ENCODE measurements at places on chromosomes 7 and 10.
A peak's percentile ranks its signal among the peaks of the same experiment; 100 is the strongest.

GRCh38 chr7:8152489-8153192 is 109.3 kb downstream of the ICA1 start:
- H3K4me1 ChIP-seq = no peaks in the 10 kb centered on the region
- H3K27ac ChIP-seq = no peak overlapping the region
- H3K4me3 ChIP-seq = no peak overlapping the region
- no peaks in the 10 kb centered on the region for H3K27me3 ChIP-seq

DNA sequence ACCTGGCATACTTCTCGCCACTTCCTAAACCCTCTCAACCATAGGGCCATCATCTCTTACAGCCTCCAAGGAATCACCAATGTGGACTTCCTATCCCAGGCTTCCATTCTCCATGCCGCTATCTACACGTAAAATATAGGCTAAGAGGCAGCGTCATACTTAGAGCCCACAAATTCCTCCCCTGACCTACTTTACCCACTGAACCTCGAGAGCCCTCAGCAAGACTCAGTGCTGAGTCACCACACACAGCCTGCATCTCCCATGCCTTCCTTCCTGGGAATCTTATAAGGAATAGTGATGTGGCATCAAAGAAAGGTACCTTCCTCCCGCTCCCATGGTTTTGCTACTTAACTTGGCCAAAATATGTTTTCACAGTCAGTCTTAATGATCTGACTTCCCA is 435.6 kb upstream of the NFE2L3 start:
- H3K4me3 ChIP-seq = no peak overlapping the region
- no peaks in the 10 kb centered on the region for H3K4me1 ChIP-seq
- DNase-seq = no peak
- H3K27ac ChIP-seq = no peak overlapping the region
- no peaks in the 10 kb centered on the region for H3K36me3 ChIP-seq

DNA sequence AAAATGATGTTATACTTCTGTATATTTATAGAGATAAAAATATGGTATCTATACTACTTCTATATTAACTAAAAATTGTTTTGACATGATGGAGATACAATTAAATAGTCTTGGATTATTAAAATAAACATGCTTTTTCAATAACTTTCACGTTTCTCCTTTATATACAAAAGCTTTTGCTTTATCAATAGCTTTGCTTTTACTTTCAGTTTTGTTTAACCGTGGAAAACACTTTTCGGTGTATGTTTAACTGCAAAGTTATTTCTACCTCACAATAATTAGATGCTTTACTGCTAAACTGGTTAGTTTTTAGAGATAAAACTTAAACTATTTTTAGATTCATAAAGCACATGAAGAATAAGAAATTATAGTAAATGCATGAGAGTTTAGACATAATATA is 432.1 kb upstream of the PCDH15 start:
- H3K4me1 ChIP-seq = no peaks in the 10 kb centered on the region
- no peak overlapping the region for H3K27ac ChIP-seq
- no peaks in the 10 kb centered on the region for H3K27me3 ChIP-seq
- no peaks in the 10 kb centered on the region for H3K36me3 ChIP-seq

GRCh38 chr10:31604096-31604495 is 285.1 kb downstream of the ZEB1 start:
- H3K27me3 ChIP-seq = no peaks in the 10 kb centered on the region
- H3K36me3 ChIP-seq = no peaks in the 10 kb centered on the region
- peak overlapping the region; percentile 45 for H3K4me3 ChIP-seq
- DNase-seq = no peak
- peak overlapping the region; percentile 78 for H3K27ac ChIP-seq
- no peaks in the 10 kb centered on the region for H3K4me1 ChIP-seq

GRCh38 chr10:112562809-112563663 is 116.0 kb downstream of the VTI1A start:
- no peak for DNase-seq
- no peaks in the 10 kb centered on the region for H3K4me1 ChIP-seq
- no peak overlapping the region for H3K4me3 ChIP-seq
- H3K27ac ChIP-seq = no peak overlapping the region

DNA sequence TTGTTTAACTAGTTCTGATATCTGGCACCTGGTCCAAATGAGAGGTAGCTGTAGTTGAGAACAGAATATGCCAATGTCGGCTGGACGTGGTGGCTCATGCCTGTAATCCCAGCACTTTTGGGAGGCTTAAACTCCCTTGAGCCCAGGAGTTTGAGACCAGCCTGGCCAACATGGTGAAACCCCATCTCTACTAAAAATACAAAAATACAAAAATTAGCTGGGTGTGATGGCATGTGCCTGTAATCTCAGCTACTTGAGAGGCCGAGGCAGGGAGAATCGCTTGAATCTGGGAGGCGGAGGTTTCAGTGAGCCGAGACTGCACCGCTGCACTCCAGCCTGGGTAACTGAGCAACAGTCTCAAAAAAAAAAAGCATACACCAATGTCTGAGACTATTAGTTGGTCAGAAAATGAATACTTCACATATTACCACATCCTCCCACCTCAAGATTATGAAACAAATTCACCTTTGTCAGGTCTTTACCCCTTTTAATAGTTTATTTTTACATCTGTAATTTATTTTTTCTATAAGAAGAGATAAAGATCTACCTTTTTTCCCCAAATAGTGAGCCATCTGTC is 38.8 kb downstream of the EPC1 start:
- no peaks in the 10 kb centered on the region for H3K27me3 ChIP-seq
- H3K27ac ChIP-seq = no peak overlapping the region
- no peak for DNase-seq

DNA sequence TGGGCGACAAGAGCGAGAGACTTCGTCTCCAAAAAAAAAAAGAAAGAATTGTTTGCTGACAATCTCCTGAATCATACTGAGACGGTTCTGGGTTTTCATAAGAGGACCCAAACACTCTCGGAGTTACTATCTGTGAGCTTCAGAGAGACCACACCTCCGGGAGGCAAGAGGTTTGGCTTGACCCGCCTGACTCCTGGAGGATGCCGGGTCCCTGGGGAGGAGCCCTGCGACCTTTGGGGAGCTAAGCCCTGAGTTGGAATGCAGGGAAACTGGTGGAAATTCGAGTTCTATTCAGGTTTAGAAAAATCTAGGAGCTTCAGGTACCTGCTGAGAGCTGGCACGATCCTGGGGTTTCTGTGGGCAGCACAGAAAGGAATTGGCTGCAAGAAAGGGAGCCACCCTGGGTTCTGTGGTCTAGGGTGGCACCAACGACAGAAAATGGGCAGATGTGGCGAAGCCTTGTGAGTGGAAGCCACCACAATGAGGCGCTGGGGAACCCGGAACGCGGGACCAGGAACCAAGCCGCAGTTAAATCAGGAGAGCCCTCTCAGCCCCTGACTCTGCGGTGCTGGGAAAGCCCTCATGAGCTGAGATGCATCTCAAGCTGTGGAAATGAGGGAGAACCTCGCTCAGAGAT is 21.9 kb upstream of the GATAD1 start:
- no peak overlapping the region for H3K27ac ChIP-seq
- no peaks in the 10 kb centered on the region for H3K36me3 ChIP-seq
- no peaks in the 10 kb centered on the region for H3K4me1 ChIP-seq

- H3K4me1 ChIP-seq = peaks cover 13% of the 10 kb centered on the region
- H3K27me3 ChIP-seq = no peaks in the 10 kb centered on the region
- DNase-seq = no peak
These were observed 183.1 kb downstream of the CHN2 start for GRCh38 chr7:29377718-29378117.

GRCh38 chr7:104431930-104432329 is 103.5 kb downstream of the LHFPL3 start:
- H3K27ac ChIP-seq = no peak overlapping the region
- H3K4me3 ChIP-seq = no peak overlapping the region
- H3K4me1 ChIP-seq = no peaks in the 10 kb centered on the region
- DNase-seq = no peak
- no peaks in the 10 kb centered on the region for H3K27me3 ChIP-seq

GRCh38 chr7:64999165-65000004 is 7.1 kb downstream of the ERV3-1 start:
- peaks cover 8% of the 10 kb centered on the region for H3K36me3 ChIP-seq
- H3K27me3 ChIP-seq = no peaks in the 10 kb centered on the region
- no peaks in the 10 kb centered on the region for H3K4me1 ChIP-seq
- H3K4me3 ChIP-seq = no peak overlapping the region
- DNase-seq = no peak
- no peak overlapping the region for H3K27ac ChIP-seq

GRCh38 chr10:86177537-86178155 is 188.9 kb downstream of the GRID1 start:
- no peaks in the 10 kb centered on the region for H3K4me1 ChIP-seq
- H3K27me3 ChIP-seq = no peaks in the 10 kb centered on the region
- H3K27ac ChIP-seq = no peak overlapping the region
- no peaks in the 10 kb centered on the region for H3K36me3 ChIP-seq
- no peak for DNase-seq
- no peak overlapping the region for H3K4me3 ChIP-seq

- H3K27ac ChIP-seq = no peak overlapping the region
- no peaks in the 10 kb centered on the region for H3K27me3 ChIP-seq
- no peak for DNase-seq
- H3K4me3 ChIP-seq = no peak overlapping the region
- no peaks in the 10 kb centered on the region for H3K4me1 ChIP-seq
- H3K36me3 ChIP-seq = no peaks in the 10 kb centered on the region
These were observed 45.6 kb upstream of the SCIN start for GRCh38 chr7:12524794-12525386.

- H3K27ac ChIP-seq = no peak overlapping the region
- H3K4me3 ChIP-seq = no peak overlapping the region
- no peaks in the 10 kb centered on the region for H3K27me3 ChIP-seq
- no peak for DNase-seq
These were observed 201.0 kb upstream of the ADARB2 start for GRCh38 chr10:1938317-1938716.

DNA sequence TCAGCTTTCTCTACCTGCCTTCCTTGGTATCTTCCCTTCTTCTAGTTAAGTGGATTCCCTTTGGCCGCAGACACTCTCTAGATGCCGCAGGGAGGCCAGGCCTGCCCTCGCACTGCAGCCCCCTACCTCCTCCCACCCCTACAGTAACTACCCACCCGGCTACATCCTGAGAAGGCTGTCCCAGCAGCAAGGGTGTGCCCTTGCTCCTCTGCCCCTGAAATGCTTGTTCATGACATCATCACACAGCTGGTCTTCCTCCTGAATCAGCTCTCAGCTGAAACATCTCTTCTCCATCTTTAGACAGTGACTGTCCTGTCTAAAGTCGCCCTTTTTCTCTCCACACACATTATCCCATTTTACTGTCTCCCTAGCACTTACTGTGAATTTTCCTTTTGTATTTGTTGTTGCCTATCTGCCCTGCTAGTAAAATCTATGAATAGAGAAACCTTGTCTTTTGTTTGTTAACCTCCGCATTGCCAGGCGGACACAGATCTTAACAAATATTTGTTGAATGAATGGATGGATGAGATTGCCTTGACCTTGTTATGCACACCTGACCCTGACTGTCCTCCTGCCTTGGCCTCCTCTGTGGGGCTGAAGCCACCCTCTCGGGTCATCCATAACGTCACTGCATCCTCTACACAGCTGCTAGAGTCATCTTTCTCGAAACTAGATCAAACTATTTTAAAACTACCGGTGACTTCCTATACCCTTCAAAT is 108.9 kb upstream of the GATA3 start:
- H3K4me1 ChIP-seq = no peaks in the 10 kb centered on the region
- H3K4me3 ChIP-seq = no peak overlapping the region
- no peak for DNase-seq
- H3K27me3 ChIP-seq = no peaks in the 10 kb centered on the region

DNA sequence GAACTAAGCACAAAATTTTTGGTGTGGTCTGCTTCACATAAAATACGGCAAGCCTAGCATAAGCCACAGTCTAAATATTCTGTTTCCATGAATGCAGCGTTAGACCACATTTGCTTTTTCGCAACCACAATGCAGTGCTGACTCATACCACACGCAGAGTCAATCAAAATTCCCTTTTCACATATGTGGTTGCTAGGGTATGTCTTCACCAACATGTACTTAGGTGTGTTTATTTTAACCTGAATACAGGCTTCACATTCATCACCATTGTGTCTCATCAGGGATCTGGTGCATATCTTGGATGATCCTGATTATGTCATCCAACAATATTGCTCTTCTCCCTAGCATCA is 90.8 kb downstream of the CHN2 start:
- no peak overlapping the region for H3K4me3 ChIP-seq
- no peaks in the 10 kb centered on the region for H3K36me3 ChIP-seq
- no peaks in the 10 kb centered on the region for H3K4me1 ChIP-seq
- H3K27ac ChIP-seq = no peak overlapping the region

- H3K4me3 ChIP-seq = no peak overlapping the region
- no peak overlapping the region for H3K27ac ChIP-seq
- H3K27me3 ChIP-seq = no peaks in the 10 kb centered on the region
These were observed 32.8 kb downstream of the KIAA1549 start for GRCh38 chr7:138948403-138948802.

- no peak for DNase-seq
- H3K27me3 ChIP-seq = no peaks in the 10 kb centered on the region
- H3K4me1 ChIP-seq = no peaks in the 10 kb centered on the region
- H3K36me3 ChIP-seq = no peaks in the 10 kb centered on the region
- H3K4me3 ChIP-seq = no peak overlapping the region
These were observed 107.2 kb downstream of the SPDYE5 start for GRCh38 chr7:75599244-75599781.

GRCh38 chr7:36567699-36568451 is 156.4 kb downstream of the AOAH start:
- H3K4me1 ChIP-seq = no peaks in the 10 kb centered on the region
- DNase-seq = no peak
- H3K36me3 ChIP-seq = no peaks in the 10 kb centered on the region
- H3K4me3 ChIP-seq = no peak overlapping the region

DNA sequence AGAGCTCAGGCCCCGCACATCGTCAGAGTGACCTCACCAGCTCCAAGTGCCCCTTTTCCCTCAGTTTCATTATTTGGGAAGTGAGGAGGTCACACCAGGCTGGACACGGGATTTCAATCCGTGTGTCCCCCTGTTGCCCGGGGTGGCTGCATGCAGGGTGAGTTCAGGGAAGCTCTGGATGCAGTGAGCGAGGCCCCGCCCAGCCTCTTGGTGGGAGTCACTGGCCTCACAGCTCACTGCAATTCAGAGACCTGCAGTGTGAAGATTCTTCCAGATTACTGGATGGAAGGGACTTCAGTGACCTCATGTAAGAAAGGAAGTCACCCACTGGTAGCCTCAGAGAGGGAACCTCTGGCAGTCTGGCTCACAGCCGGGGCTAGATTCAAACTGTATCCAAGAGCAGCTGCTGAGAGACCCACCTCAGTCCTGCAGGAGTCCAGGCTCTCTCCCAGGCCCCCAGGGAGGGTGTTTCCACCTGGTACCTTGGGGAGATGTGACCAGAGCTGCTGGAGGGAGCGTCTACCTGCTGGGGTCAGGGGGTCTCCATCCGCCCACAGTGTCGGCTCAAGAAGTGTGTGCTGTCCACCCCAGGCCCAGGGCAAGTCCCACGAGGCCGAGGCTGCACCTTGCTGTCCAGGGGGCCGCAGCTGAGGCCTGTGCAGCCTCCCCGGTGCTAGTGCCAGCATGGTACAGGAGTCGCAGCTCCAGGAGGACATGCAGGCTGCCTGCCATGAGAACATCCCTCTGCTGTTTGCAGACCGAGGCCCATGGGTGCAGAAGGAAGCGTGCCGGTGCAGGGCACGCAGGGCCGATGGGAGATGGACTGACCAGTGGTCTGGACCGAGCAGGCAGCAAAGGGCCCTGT is 54.4 kb downstream of the MGMT start:
- no peak overlapping the region for H3K4me3 ChIP-seq
- no peak for DNase-seq
- no peaks in the 10 kb centered on the region for H3K36me3 ChIP-seq
- H3K4me1 ChIP-seq = no peaks in the 10 kb centered on the region
- H3K27ac ChIP-seq = no peak overlapping the region

- H3K4me3 ChIP-seq = no peak overlapping the region
- DNase-seq = no peak
- H3K27me3 ChIP-seq = no peaks in the 10 kb centered on the region
- H3K4me1 ChIP-seq = no peaks in the 10 kb centered on the region
These were observed 50.3 kb upstream of the GSAP start for GRCh38 chr7:77466450-77466849.

All from Peyer's patch (tissue), 4 donors.